Stimulated activated CD4-positive, alpha-beta T cell treated with anti-CD3 and anti-CD28 coated beads, Interleukin-15, amount 100 ng/mL, for 1 hour (primary cell): ENCODE measurements at places on chromosomes 3 and 15.

DNA sequence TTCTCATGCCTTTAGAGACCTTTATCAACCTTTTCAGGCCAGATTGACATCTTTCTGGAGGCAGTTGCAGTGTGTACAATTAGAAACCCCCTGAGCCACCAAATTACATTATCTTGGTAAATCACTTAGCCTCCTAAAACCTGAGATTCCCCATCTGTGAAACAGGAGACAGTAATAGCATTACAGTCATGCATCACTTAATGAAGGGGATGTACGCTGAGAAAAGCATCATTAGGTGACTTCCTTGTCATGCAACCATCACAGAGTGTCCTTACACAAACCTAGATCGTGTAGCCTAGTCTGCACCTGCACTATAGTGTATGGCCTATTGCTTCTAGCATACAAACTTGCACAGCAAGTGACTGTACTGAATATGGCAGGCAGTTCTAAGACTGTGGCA, 400.8 kb upstream of the CNTN3 start:
- no peak for DNase-seq

DNA sequence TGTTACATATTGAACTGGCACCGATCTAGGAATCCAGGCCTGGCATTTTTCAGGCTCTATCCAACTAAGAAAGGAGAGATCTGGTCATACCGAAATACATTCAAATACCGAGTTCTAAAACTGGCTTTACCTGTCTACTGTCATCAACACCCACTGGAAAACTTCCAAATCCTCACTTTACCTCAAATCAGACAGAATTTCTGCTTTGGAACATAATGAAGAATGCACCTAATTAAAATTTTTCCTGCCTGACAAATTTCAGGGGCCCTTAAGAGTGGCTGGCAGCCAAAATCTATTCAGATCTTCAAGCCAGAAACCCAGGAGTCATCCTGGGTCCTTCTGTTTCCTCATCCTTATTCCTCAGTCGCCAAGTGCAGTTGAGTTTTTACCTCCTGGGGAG, 198.6 kb upstream of the FEZF2 start:
- no peak for DNase-seq

- DNase-seq, result no peak
These were observed 86.1 kb upstream of the PSMD6 start for GRCh38 chr3:64109438-64109837.

DNA sequence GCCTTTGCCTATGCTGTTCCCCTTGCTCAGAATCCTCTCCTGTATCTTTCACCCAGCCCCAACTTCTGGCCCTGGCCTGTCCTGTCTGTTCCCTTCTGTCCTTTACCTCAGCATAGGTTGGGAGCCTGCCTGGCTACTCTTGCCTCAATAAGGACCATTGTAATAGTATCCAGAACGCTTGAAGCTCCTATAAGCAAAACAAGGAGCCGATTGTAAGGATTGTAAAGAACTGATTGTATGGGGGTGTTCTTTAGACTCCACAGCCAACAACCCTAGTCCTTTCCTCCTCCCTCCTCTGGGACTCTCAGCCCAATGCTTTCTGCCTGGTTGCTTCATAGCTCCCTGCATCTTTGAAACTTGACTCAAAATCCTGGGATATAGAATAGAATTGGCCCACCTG, 18.7 kb upstream of the RAD54L2 start:
- DNase-seq, result no peak

- DNase-seq, result no peak
These were observed 1153.7 kb downstream of the SI start for GRCh38 chr3:163924600-163924999.

DNA sequence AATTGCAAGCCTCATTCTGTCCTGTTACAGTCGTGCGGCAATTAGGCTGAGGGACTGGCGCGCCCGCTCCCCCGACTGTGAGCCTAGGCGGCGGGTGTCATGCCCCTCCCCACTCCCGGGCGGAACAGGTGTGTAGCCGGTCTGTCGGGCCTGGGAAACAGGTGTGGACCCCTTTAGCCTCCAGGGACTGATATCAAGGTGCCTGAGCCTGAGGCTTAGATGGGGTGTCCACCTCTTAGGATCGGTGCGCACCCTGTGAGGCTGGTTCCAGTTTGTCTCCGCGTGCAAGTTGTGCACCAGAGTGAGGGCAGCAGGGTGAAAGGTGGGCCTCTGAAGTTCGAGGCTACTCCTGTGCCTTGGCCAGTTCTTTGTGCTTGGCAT, 686 bp downstream of the VPS8 start:
- DNase-seq, result no peak

GRCh38 chr3:57682284-57682683, 10.6 kb downstream of the DENND6A start:
- no peak for DNase-seq

DNA sequence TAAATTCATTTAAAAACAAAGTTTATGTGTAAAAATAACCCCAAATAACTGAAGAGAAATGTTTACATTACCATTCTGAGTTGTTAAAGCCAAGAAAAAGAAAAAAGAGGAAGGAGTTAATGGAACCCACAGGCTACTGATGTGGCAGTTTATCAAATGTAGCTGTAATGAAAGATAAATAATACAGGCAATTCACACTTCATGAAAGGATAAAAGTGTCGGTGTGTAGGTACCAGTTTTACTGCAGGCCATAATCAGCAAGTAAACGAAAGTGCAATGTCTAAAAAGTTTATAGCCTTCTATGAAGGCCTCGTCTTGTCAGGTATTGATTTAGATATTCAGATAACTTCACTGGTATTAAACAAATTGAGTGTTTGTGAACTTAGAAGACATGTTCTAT, 164.6 kb downstream of the DPH6 start:
- DNase-seq, result no peak

DNA sequence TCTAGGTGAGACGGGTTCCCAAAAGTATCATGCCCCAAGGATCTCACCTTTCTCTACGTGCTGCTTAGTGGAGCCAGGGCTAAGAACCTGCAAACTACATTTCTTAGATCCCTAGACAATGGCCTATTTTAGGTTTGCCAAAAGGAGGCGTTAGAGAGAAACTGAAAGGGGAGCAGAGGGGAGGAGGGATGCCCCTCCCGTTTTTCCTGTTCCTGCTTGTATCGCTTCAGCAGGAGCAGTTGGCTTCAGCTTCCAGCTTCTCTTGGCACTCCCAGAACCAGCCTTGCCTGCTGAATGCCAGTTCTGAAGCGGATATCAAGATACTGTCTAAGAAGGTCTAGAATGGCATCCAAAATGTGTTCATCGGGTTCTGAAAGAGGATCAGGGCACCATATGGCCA, 58.4 kb upstream of the ABHD17C start:
- DNase-seq, result no peak

- no peak for DNase-seq
These were observed 125.2 kb downstream of the TUSC7 start for GRCh38 chr3:116834816-116835215.

DNA sequence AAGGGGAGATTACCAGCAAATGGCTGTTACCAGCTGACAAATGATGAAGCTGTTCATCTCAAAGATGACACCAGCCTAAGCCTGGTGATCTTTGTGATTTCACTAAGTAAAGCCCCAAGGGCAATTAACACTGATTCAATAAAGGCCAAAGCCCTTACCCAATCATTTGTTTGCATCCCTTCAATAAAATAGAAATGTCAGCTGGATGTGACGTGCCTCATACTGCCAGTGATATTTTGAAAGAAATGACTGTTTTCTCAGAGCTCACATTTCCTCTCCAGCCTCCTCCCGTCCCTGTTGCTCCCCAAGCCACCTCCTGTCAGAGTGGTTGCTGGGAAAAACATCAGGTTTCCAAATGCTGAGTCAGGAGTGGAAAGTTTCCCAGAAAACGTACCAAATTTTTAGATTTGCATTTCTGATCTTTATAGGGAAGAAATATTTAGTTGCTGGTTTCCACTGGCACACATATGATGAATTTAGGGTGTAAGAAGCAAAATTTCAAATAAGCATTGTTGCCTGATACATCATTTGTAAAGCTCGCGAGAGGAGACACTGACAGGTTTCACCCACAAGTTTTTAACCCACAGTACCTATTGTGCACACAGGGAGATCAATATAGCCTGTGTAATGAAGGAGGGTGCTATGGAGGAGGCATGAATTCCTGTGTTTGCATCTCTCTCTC, 21.0 kb downstream of the C2CD4A start:
- DNase-seq, result no peak

- DNase-seq, result no peak
These were observed 54.9 kb downstream of the TRIM71 start for GRCh38 chr3:32872487-32873382.

GRCh38 chr3:30970183-30970582, 75.7 kb upstream of the GADL1 start:
- DNase-seq, result no peak

DNA sequence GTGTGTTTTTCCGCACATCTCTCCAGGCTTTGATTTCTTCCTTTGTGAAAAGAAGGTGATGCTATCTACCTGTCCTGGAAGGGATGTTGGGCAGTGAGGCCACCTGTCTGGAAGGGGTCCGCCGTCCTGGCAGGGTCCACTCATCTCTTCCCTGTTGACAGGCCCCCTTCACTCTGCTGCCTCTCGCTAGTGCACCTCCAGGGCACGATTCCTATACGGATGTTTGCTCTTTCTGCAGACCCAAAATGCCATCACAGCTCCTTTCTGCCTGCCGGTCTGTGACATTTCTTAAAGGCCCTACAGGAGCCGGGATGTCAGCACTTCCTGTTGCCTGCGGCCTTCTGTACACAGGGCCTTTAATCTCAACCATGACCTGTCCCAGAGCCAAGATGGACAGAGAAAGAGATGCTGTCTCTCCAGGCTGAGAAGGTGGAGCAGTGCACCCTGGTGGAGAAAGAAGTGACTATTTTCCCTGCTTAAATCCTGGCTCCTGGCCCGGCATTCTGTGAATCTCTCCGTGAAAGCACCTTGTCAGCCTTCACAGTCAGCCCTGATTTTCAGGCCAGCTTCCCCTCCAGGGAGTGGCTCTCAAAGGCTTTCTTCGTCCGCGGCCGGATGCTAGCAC, 7.4 kb downstream of the FAM3D start:
- DNase-seq, result no peak
